T47D (cell line): ENCODE measurements at places on chromosomes 5 and 9.

DNA sequence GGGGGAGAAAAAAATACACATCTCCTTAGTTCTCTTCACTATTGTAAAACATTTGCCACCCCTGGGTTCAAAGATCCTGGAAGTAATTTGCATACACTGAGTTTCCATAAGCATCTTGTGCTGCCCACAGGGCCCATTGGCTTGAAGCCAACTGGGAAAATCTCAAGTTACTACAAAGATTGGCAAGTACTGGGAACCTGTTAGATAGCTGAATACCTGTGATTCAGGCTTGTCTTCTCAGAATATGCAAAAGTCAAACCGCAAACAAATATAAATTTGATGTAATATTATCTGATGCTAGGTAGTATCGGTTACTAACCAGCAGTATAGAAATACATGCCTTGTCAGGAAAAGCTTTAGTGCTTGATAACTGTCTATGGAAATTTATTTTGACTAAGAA, 156.9 kb upstream of the FST start:
- DNase-seq = no peak

GRCh38 chr9:23746317-23746716, 79.7 kb downstream of the ELAVL2 start:
- no peak for DNase-seq

DNA sequence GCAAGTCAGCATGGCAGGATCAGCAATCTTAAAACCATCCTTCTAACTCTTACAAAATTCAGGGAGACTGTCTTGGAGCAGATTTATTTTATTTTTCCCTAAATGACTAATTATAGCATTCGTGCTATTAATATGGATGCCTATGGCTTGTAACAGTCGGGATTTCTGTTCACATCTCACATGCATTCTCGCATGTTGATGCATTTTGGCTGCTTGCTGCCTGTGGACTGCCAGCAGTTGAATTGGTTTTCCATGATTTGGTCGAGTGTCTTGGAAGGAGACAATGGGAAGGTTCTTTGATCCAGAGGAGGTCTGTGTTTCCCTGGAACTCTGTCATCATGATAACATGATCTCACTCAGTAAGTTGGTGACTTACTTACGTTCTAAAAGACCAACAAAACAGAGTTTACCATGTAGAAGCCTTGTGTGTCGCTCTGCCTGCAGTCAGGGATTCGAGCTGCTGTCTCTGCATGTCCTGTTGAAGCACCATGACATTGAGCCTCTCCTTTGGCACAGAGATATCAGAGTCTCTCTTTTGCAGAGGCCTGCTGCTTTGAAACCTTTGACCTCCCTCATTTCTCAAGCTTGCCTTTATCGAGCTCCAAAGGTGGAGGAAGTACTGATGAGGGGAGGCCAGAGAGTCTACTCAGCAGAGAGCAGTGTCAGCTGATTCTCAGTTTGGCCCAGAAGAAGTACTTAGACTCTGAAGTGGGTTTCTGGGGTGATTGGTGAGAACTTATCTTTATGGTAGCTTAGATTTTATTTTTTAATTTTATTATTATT, 82.4 kb downstream of the ARHGAP26 start:
- no peak for DNase-seq

DNA sequence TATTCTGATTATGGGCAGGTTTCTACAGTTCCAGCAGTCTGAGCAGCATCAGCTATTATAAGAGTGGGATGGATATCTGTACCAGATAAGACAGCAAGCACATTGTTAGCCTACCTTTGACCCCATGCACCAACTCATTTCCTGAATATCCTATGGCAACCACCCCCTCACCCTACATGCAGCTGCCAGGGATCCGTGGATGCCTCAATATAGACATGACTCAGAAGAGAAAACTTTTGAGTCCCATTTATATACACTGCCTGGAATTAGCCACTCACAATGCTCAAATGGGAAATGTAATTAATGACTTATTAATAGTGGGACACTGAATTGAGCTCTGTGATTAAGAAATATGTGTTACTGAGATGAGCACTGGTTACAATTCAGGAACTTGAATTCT, 124.4 kb downstream of the SSBP2 start:
- no peak for DNase-seq

GRCh38 chr9:106405871-106406435, 457.0 kb upstream of the ZNF462 start:
- DNase-seq = no peak

GRCh38 chr5:79573983-79574890, 38.0 kb upstream of the TENT2 start:
- DNase-seq = no peak

DNA sequence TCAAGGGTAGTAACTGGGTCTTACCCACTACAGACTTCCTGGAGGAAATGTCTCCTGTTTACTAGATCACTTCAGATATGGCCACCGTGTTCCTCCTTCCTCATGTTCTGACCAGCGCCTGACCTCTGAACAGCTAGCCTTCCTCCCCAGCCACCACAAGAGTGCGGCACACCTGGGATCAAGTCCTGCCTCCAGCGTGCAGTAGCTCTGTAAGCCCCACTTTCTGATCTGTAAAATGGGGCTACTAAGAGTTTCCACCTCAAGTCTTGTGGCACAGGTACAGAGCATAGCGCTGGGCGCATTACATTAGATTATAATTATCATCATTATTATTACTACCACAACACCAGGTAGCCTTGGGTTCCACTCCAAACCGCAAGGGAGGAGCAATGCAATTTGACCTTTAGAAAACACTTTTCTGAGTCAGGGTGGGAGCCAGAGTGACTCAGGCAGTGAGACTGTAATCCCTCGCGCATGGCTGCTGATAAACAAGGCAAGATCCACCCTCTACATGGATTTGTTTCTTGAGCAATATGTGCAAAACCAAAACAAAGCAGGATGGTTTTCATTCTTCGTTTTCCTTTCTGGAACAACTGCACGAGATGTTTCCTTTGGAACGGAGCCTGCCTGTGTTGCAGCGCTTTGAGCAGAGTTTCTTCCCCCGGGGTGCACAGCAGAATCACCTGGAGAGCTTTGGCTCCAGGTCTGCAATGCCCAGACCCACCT, 65.0 kb upstream of the ANGPTL2 start:
- DNase-seq = no peak
